Hepatocyte (in vitro differentiated cells): ENCODE measurements at places on chromosomes 2 and 18. TPM values are rescaled to one million over a fixed set of nuclear protein-coding genes. Genes with fewer than 3 reads are reported as not detected.

GRCh38 chr2:55010149-55010591 lies 40.1 kb downstream of the RTN4 start:
- DNase-seq, result peak; percentile 76

The DPP4 gene
- total RNA-seq, result 218 and 256 TPM in 2 replicates

The SMYD1 gene
- not detected in 2 replicates for total RNA-seq

- DNase-seq, result no peak
Measured at GRCh38 chr2:140242889-140243288, 1462.7 kb upstream of the NXPH2 start.

The FNDC4 gene
- total RNA-seq, result 15.6 and 16.3 TPM in 2 replicates

DNA sequence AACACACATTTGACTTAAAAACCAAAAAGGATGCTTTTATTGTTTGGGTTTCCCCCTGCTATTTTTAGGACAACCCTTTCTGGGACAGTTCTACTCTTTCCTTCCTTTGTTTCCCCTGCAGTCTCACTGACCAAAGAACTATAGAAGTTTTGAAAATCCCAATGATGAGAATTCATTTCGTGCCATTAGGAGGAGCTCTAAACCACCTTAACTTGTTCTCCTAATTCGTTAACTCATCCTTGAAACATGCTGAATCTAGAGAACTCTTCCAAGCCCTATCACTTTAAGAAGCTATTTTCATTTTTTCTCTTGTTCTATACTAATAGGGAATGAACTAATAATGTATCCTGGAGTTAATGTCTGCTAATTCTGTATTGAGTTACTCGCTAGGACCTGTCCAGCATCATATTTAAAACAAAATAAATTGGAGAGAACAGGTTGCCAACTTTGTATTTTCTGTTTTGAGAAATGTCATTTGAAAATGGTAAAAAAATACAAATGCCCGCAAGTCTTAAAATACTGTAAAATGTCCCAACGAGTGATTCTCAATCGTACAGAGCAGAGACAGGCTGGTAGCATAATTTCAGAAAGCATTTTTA lies 62.9 kb downstream of the AFTPH start:
- peak; percentile 52 for DNase-seq

The SPC25 gene
- total RNA-seq, result 4.1 and 11.2 TPM in 2 replicates

The RESP18 gene
- not detected in 2 replicates for total RNA-seq

GRCh38 chr18:77000527-77000926 lies 132.1 kb downstream of the MBP start:
- DNase-seq, result peak; percentile 69

GRCh38 chr2:160432633-160433032 lies 61.0 kb downstream of the RBMS1 start:
- DNase-seq, result no peak

GRCh38 chr18:56756966-56757365 lies 105.8 kb downstream of the WDR7 start:
- DNase-seq, result no peak

GRCh38 chr2:158467248-158467647 lies 10.5 kb downstream of the PKP4 start:
- no peak for DNase-seq

- DNase-seq, result no peak
Measured at GRCh38 chr18:35641916-35642315, 60.4 kb downstream of the GALNT1 start.

The VAMP5 gene
- 2.1 and 2.7 TPM in 2 replicates for total RNA-seq

DNA sequence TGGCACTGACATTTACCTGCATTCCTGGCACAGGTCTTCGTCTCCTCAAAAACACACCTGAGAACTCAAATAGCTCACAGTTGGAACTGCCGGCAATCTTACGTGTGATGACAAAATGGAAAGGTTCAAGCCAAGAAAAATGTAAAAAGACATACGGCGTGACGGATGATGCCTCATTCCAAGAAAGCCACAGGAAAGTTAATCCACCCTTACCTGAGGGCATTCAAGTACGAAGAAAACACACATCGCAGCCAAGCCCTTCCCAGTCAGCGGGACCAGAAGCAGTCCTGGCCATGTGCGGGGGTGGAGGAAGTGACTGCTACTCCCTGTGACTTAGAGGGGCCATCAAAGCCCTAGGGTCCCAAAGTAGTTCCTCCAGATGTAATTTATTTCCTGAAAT lies 986.3 kb upstream of the CELF4 start:
- no peak for DNase-seq

The ATP6V1B1 gene
- 0.84 and 1.7 TPM in 2 replicates for total RNA-seq

DNA sequence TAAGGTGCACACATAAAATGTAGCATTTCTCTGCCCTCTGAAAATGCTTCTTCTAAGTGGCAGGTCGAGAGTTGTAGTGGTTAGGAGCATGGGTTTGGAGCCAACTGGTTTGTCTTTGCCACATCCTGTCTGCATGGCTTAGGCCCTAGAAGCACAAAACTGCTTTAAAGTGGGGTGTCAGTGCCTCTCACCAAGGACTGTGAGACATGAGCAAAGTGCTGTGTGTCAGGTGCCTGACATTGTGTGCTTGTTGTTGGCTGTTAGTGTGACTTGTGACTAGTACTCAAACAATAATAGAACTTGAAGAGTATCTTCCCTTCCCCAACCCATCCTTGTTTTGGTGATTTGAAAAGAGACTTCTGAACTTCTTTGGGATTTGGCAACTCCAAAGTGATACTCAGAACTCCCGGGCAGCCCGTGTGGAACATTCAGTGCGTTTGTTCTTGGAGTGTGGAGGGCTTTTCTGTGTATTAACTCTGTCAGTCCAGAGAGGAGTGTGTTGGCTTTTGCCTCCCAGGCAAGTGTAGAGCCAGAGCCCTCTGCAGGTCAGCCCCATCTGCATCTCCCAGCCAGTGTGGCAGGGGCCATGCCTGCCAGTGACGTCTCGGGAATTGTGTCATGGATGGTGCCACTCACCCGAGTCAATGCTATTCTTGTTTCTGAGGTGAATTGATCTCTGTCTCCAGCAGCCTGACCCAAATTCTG lies 5.0 kb downstream of the MGAT5 start:
- no peak for DNase-seq

DNA sequence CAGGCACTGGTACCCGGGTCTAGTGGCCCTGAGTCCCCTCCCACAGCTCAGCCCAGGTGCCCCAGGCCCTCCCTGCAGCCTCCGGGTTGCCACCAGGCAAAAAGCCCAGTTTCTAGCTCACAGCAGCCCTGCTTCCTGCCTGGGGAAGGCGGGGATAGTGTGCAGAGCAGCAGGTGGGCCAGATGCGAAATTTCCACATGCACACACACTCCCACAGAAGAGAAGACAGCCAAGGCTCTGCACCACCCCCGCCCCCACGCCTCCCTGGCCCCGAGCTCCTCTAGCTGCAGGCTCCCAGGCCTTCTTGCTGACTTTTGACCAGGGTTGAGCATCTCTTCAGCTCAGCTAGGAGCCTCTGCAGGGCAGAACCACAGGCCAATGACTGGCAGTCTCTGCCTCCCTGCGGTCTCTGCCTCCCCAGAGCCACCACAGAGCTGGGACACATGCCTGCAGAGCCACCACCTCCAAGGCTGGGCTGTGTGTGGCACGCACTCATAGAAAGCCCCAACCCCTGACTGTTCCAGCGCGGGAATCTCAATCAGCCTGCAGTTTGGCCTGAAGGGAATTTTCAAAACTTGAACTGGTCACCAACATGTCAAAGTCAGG lies 7.2 kb downstream of the SLC66A2 start:
- no peak for DNase-seq

The UGT1A3 gene
- total RNA-seq, result not detected in 2 replicates

The WDR7 gene
- total RNA-seq, result 14.0 and 19.0 TPM in 2 replicates

- DNase-seq, result no peak
Measured at GRCh38 chr2:202378662-202379358, 2.7 kb downstream of the BMPR2 start.

The GPR148 gene
- not detected in 2 replicates for total RNA-seq
